ENCODE measurements at places on chromosomes 1 and 21. TPM values are rescaled to one million over a fixed set of nuclear protein-coding genes. Genes with fewer than 3 reads are reported as not detected.

- DNase-seq = no peak
Observed at GRCh38 chr1:108615544-108615943, 45.3 kb downstream of the HENMT1 start.

GRCh38 chr21:45562965-45563364 lies 20.7 kb upstream of the SLC19A1 start:
- DNase-seq = no peak

DNA sequence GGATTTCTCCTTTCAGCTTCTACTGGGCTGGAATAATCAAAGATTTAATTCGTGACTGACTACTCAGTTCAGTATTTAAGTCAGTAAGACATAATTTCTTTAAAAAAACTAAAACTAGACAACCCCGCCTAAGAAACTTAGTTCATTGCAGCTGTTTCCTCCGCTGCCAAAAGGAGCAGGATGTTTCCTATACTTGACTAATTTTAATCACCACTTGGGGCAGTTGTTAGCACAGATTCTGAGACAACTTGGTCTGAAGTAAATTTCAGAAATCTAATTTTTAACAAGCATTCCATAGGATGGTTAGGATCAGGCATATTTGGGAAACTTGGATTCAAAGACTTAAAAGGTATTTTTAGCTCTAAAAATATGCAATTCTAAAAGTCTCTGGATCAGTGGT lies 34.0 kb downstream of the EPRS1 start:
- DNase-seq = no peak

- no peak for DNase-seq
Observed at GRCh38 chr1:172724232-172724631, 65.3 kb downstream of the FASLG start.

DNA sequence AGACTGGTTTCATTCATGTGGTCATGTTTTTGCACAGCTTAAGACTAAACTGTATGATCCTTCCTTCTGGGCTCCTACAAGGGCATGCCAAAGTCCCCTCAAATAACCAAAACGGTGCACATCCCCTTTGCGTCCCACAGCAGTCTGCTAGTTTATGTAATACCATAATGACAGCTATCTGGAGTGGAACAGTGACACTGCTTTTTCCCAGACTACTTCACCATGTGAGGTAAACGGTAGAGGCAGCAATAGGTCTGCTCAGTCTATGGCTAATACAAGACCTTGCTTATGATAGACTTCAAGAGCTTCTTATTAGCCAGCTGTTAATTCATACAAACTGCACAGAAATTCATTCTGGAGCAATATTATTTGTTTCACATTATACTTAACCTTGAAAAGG lies 395.5 kb downstream of the SMYD3 start:
- no peak for DNase-seq

- peak; percentile 93 for DNase-seq
Observed at GRCh38 chr21:17848228-17848627, 29.1 kb upstream of the C21orf91 start.

GRCh38 chr1:198672124-198672523 lies 33.3 kb downstream of the PTPRC start:
- no peak for DNase-seq

DNA sequence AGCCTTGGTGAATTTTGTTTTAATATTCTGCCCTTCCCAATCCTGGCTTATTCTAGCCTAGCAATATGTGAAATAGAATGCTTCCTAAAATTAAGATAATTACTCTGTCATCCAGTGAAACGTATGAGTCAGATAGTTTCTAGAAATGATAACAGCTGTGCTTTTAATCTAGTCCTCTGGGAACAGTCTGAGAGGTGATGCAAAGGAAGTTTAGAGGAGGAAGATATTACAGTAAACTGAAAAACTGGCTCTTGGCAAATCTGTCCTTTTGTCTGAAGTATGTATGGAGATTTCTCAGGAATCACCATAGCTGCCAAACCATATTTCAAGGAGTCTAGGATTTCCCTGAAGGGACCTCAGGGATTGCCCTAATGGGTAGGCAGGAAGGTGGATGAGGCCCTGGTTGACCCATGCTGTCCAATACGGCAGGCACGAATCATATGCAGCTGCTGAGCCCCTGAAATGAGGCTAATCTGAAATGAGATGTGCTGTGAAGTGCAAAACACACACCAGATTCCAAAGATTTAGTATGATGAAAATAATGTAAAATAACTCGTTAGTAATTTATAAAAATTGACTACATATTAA lies 70.8 kb upstream of the LBR start:
- DNase-seq = no peak

GRCh38 chr21:42118901-42119300 lies 47.8 kb downstream of the UMODL1 start:
- no peak for DNase-seq

GRCh38 chr1:242522996-242523718 lies 1.3 kb downstream of the PLD5 start:
- DNase-seq = no peak

DNA sequence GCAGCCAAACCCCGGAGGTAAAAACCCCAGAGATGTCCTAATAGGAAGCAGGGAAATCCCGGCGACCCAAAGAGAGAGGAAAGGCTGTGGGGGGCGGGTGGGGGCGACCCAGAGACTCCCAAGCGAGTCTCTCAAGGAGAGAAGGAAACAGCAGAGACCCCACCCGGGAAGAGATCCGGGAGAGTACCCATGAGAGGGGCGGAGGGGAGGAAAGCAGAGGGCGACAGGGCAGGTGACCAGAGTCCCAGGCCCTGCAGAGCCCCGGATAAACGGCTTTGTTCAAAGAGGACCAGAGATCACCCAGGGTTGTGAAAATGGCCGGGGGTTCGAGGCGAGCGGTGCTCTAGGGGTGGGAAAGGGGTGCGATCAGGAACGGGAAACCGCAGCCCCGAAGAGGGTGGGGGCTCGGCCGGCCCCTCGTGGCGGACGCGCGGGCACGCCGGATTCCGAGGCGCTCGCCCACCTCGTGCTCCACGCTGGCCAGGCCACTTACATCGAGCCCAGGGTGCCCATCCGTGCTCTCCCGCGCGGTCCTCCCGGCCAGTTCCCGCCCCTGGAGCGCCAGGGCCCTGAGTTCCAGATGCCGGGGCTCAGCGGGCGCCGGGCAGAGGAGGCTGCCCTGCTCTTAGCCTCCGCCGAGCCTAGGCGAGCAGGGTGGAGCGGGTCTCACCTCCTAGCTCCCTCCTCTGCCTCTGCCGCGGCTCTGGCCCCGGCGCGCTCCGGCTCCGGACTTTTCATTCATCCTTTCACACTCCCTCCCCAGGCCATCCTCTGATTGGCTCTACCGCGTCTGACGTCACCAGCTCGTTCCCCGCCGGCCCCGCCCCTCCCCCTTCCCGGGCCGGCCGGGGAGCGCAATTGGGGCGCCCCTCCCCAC lies 52.3 kb downstream of the RHBG start:
- peak; percentile 53 for DNase-seq

DNA sequence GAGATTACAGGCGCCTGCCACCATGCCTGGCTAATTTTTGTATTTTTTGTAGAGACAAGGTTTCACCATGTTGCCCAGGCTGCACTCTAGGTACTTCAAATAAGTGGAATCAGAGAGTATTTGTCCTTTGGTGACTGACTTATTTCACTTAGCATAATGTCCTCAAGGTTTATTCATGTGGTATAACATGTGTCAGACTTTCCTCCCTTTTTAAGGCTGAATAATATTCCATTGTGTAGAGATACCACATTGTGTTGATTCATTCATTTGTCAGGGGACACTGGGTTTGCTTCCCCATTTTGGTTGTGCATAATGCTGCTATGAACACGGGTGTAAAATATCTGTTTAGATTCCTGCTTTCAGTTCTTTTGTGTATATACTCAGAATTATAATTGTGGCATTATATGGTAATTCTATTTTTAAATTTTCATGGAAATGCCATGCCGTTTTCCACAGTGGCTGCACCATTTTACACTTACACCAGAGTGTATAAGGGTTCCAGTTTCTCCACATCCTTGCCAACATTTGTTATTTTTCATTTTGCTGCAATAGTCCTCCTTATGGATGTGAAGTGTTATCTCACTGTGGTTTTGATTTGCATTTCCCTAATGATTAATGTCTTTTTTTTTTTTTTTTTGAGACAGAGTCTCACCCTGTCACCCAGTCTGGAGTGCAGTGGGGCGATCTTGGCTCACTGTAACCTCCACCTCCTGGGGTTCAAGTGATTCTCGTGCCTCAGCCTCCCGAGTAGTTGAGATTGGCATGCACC lies 35.1 kb downstream of the IL6R start:
- DNase-seq = no peak

GRCh38 chr21:40765811-40766210 lies 81.1 kb downstream of the DSCAM start:
- DNase-seq = no peak

DNA sequence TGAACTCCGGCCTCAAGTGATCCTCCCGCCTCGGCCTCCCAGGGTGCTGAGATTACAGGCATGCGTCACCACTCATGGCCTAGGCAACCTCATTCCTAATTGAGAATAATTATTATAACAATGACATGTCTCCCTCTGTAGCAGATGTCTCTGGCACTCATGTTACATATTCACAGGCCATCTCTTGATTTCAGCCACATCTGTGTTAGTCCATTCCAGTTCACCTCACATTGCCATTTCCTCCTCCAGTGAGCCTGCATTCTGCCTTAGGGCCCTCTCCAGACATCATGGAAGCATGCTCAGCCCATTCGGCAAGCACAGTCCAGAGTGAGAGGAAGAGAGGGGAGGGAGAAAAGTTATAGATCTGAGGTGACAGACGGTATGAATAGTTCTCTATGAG lies 32.5 kb downstream of the CDKN2C start:
- no peak for DNase-seq

- no peak for DNase-seq
Observed at GRCh38 chr1:68377098-68377497, 72.7 kb downstream of the RPE65 start.

GRCh38 chr1:169048043-169048442 lies 58.4 kb upstream of the ATP1B1 start:
- no peak for DNase-seq

DNA sequence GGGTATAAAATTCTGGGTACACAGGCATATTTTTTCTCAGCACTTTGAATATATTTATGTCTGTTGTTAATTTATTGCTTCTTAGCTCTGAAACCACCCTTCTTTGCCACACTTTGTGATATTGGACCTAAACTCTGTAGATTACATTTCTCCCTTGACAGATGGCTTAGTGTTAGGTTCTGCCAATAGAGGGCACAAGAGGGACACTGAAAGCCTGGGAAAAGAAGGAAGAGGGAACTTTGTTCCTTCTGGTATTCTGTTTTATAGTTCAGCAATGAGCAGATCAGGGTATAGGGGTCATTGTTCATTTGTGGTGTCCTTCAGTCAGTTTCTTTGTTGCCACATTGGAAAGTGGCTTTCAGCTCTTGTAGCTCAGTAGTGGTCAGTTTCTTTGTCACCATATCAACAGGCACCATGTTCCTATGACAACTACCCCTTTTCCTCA lies 423.5 kb upstream of the PROX1 start:
- no peak for DNase-seq

DNA sequence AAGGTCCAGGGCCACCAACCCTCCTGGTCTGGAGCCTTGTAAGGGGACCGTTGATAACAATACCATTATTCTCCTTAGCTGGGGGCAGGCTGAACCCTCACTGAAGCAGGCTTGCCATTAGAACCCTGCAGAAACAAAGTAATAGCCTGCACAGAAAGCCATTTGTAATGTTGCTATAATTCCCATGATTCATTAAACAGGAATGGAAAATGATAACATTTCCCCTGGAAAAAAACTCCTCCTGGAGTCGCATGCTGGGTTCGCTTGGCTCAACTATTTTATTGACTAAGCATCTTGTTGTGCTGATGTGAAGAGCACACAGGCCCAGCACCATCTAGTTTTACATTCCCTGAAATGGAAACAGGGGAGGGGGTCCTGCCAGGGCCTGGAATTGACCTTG lies 155.6 kb upstream of the CSF3R start:
- DNase-seq = no peak

GRCh38 chr1:180981596-180982387 lies 40.9 kb downstream of the STX6 start:
- DNase-seq = no peak

ANKRD34A gene
- total RNA-seq = 0.70 TPM

S1PR1 gene
- total RNA-seq = 4.9 TPM

CLIC4 gene
- total RNA-seq = 217 TPM

DNAJC16 gene
- total RNA-seq = 8.1 TPM

C1orf74 gene
- total RNA-seq = 6.1 TPM

FCMR gene
- total RNA-seq = 1.3 TPM

NPHS2 gene
- total RNA-seq = not detected

DCAF8 gene
- 22.6 TPM for total RNA-seq

PCAT6 gene
- total RNA-seq = 0.47 TPM

HSD3B2 gene
- not detected for total RNA-seq

OR6K3 gene
- total RNA-seq = not detected

SDHC gene
- total RNA-seq = 42.6 TPM

PODN gene
- total RNA-seq = 0.10 TPM

BTBD19 gene
- total RNA-seq = 2.6 TPM

KLHDC7A gene
- 0.14 TPM for total RNA-seq

PLPP3 gene
- 7.9 TPM for total RNA-seq

UBE2U gene
- total RNA-seq = 0.17 TPM

RAB25 gene
- 0.19 TPM for total RNA-seq

SEMA6C gene
- total RNA-seq = 1.1 TPM

Data from H4 (cell line).